Substantia nigra (tissue), 51 donors: ENCODE measurements at places on chromosomes 6 and 20.

- no peak for DNase-seq
Observed at GRCh38 chr6:121223212-121223611, 111.1 kb downstream of the TBC1D32 start.

- DNase-seq, result no peak
Observed at GRCh38 chr6:136344420-136344819, 54.8 kb upstream of the BCLAF1 start.

GRCh38 chr20:14744723-14745122 lies 407.3 kb upstream of the FLRT3 start:
- no peak for DNase-seq

DNA sequence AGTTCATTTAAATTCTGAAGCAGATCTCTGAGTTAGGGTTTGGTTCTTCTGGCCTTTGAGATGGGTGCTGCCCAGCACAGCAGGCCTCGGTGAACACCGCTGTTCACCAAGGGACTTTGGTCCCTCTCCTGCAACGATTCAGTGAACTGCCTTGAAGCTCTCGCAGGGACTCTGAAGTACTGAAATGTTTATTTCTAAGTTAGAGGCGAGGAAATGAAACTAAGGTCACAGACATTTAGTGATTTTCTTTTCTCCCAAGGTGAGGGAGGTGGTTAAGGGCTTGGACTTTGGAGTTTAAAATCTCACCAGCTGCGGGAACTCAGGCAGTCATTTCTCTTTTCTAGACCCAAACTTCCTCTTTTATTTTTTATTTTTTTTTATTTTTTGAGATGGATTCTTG lies 26.2 kb downstream of the E2F3 start:
- DNase-seq, result no peak

- no peak for DNase-seq
Observed at GRCh38 chr6:4017834-4018170, 61.1 kb downstream of the FAM217A start.

GRCh38 chr6:109071125-109071917 lies 23.3 kb downstream of the SESN1 start:
- no peak for DNase-seq

GRCh38 chr6:13841936-13842335 lies 27.6 kb upstream of the MCUR1 start:
- no peak for DNase-seq

- DNase-seq, result no peak
Observed at GRCh38 chr20:19970256-19970765, 46.9 kb upstream of the NAA20 start.

GRCh38 chr6:52227495-52227894 lies 16.8 kb downstream of the IL17F start:
- DNase-seq, result no peak

DNA sequence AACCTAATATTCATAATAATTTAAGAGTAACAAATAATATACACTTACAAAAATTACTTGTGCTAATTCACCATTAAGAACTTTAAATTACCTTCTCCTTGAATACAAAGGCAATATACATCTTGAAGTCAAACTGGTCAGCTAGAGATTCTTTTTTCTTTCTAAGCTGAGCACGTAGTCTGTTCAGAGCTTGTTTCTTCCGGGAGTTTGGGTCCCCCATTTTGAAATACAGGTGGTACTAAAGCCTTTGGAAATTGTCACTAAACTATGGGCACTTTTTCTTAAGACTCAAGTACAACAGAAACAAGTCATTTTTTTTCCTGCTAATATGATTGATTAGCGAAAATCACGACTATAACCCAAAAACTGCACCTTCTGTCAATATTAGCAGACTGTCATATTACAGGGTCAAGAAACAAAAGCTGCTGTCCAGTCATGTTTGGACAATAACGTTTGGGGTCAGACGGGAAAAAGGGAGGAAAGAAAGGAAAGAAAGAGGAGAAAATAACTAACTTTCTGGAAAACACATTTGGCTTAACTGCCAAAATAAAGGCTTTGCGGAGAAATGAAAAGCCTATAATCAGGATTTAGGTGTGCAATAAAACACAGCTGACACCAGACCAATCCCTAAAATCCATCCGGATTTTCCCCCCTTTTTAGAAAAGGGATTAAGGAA lies 367 bp downstream of the C6orf62 start:
- no peak for DNase-seq
